Activated CD8-positive, alpha-beta memory T cell treated with anti-CD3 and anti-CD28 coated beads, Interleukin-2, amount 10 ng/mL, durations not matched to agents 7 days and 5 days (primary cell): ENCODE measurements at places on chromosomes 1 and 21. TPM values are rescaled to one million over a fixed set of nuclear protein-coding genes. Genes with fewer than 3 reads are reported as not detected.

Gene RASAL2
- total RNA-seq, result not detected

Gene HES3
- total RNA-seq, result not detected

Gene HSD3B1
- total RNA-seq, result not detected

Gene F13B
- total RNA-seq, result not detected

Gene SLFNL1
- total RNA-seq, result 0.12 TPM

Gene SNAP47
- total RNA-seq, result 35.3 TPM

Gene FMN2
- total RNA-seq, result not detected

GRCh38 chr1:187067160-187067559, 238.4 kb downstream of the PLA2G4A start:
- DNase-seq, result no peak

DNA sequence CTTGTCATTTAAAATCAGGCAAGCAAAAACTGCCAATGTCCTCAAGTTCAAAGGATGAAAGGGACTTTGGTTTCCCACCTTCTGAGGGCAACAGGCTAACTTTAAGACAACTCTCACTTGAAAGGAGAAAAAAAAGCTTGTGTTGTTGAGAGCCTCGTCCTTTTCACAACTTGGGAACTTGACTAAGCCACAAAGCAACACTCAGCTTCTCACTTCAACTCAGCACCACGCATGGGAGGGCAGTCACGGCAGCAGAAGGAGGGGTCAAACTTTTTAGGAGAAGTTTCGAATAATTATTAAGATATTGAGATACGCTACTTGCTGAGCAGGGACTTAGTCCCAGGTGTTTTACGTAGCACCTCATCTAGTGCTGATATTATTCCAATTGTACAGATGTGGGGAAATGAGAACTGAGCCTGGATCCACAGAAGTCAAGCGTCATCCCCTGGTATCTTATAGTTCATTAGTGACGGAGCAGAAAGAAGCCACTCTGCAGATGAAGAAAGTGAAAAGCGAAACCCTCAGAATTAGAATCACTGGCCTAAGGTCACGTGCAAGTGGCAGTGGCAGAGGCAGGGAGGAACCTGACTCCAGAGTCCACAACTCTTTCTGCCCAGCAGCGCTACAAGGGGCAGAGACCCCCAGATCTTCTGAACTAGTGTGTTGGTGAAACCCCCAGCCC, 83.6 kb downstream of the JAK1 start:
- no peak for DNase-seq

- DNase-seq, result no peak
Observed at GRCh38 chr1:239538239-239538988, 152.0 kb downstream of the CHRM3 start.

DNA sequence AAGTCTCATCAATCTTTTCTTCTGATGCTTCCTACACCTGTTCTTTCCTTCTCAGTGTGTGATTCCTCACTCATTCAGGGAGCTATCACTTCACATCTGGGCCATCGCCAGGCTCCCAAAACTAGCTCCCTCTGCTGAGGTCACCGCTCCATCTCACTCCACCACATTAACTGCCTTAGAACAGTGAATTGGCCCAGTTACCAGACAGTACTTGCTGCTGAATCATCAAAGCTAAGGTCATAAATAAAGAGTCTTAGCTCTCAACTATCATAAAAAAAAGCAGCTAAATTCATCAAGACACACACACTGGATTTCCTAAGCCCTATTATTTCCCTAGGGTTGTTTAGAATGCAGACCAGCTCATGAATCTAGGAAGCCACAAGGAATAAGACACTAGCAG, 18.8 kb upstream of the SRM start:
- DNase-seq, result no peak

DNA sequence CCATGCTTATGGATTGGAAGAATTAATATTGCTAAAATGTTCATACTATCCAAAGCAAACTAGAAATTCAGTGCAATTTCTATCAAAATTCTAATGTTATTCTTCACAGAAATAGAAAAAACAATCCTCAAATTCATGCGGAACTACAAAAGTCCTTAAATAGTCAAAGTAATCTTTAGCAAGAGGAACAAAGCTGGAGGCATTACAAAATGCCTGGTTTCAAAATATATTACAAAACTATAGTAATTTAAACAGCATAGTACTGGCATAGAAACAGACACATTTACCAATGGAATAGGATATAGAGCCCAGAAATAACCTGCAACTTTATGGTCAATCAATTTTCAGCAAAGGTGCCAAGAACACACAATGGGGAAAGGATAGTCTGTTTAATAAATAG, 3.8 kb downstream of the CTSS start:
- DNase-seq, result no peak

DNA sequence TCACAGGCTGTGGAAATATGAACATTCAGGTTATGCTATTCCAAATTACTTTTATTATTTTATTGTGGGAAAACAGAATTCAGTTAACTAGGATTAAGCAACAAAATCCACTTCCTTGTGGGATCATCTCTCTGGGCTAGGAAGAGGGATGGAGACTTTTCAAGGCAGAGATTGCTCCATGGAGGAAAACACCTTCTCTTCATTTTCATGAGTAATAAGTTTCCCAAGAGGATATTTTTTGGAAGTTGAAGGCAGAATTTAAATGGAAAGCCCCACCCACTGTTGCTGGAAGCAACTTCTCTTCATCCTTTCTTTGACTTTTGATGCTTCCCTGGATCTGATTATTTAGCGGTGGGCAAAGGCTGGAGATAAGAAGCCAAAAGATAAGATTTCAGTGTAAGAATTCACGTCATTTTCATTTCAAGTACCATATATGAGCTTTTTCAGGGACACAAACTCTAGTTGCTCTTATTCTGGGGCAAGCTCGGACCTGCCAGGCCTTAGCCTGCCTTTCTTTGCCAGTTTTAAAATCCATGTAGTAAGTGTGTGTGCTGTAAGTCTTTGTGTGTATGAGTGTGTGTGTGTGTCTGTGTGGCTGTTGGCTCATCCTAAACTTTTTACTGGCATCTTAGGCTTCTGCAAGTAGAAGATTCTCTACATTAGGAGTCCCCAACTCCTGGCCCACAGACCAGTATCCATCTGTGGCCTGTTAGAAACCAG, 11.7 kb upstream of the IL24 start:
- DNase-seq, result no peak

DNA sequence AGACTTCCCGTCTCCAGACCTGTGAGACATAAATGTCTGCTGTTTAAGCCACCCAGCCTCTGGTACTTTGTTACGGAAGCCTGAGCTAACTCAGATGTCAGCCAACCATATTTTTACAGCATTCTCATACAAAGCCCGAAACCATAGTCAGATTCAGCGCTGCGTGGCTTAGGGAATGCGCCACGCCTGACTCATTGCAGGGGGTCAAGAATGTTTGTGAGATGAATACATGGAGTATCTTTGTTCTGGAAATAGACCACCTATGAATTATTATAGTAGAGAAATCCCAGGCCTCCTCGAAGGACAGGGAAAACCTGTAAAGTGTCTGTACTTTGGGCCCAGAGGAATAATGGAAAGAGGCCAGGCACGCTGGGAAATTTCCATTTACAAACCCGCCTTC, 434.8 kb downstream of the CAMTA1 start:
- no peak for DNase-seq

- no peak for DNase-seq
Observed at GRCh38 chr21:34697826-34698225, 29.0 kb downstream of the CLIC6 start.

GRCh38 chr21:34126269-34126668, 52.9 kb downstream of the MRPS6 start:
- DNase-seq, result no peak

GRCh38 chr1:177487481-177487880, 316.7 kb downstream of the BRINP2 start:
- no peak for DNase-seq

- DNase-seq, result no peak
Observed at GRCh38 chr1:178976541-178976940, 49.2 kb upstream of the FAM20B start.

DNA sequence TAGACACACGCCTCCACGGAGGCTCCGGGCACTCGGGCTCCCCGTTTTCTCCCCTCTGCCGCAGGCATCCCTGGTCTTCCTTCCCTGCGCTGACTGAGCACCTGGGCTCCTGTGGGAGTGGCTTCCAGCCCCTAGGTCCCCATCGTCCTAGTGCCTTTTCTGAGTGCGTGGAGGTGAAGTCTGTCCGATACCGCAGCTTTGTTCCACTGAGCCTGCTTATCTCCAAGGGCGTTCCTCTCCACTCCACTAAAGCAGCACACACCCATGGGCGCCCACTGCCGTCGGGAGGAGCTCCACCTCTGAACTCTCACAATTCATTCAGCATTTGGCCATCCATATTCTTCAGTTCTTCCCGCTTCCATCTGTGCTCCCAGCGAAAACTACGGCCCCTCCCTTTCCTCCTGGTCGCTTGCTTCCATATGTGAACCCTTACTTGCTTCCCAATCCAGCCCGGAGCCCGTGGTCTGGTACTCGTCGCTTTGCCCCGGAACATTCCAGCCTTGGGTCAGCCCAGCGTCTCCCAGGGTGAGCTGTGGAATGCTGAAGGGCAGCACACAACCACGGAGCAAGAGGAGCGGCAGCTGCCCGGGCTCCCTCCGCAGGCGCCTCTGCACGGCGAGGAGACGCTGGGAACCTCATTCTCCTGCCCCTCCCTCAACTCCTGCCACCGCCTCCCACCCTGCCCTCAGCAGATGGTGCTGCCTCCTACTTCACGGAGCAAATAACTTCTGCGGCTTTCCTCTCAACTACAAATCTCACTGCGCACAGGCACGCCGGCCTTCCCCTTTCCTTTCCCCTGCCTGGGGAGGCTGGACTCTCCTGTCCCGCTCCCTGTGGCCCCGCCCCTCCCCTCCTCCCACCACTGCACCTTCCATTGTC, 27.5 kb downstream of the ATP8B2 start:
- DNase-seq, result no peak

DNA sequence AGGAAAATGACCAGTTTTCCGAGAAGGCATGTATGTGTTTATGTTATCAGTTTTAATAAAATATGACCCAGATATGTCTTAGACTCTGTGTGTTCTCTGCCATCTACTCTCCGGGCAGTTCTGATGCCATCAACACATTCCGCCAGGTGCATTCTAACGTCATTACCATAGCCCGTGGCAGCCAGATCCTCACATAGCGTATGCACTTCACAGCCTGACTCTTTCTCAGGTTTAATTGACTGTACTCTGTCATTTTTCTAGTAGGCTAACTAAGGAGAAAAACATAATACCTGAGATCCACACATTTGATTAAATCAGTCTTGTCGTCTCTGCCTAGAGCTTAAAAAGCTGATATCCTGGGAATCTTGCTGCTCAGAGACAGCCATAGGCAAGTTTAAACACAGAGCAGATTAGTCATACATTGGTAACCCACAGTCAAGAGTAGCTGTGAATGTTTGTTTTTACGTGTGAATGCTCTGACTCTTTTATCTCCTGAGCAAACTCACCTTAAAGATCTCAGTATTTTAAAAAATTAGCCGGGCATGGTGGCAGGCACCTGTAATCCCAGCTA, 175.9 kb downstream of the GREM2 start:
- no peak for DNase-seq

DNA sequence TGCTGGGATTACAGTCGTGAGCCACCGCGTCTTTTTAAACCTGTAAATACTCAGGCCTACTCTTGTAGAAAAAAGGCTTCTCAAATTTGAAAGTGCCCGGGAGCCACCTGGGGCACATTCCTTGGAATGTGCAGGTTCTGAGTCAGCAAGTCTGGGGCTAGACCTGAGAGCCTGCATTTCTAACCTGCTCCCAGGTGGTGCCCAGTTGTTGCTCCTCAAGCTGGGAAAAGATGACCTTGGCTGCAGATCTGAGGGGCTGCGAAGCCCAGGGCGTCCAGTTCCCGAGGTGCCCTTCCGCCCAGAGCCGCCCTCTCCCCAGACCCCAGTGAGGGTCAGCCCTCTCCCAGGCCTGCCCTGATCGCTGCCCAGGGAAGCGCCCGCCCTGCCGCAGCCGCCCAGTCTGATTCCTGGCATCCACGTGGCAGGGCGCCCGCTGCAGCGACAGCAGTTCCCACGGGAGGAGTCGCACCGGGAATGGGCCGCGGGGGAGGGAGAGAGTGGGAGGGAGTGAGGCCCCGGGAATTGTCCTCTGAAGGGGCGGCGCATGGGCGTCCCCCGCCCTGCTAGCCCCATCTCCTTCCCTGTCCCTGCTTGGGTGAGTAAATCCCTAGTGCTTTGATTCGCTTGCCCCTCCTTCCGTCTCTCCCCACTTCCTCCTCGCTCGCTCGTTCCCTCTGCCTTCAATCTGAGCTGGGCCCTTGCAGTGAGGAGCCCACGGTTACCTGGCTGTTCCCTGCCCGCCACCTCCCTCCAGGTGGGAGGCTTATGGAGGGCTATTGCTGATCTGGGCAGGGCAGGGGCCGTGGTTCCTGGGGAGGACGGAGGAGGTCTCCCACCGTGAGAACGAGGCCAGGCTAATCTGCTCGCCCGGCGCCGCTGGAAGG, 18.8 kb upstream of the TENT5B start:
- no peak for DNase-seq

- no peak for DNase-seq
Observed at GRCh38 chr1:118842452-118843201, 145.5 kb downstream of the TBX15 start.

DNA sequence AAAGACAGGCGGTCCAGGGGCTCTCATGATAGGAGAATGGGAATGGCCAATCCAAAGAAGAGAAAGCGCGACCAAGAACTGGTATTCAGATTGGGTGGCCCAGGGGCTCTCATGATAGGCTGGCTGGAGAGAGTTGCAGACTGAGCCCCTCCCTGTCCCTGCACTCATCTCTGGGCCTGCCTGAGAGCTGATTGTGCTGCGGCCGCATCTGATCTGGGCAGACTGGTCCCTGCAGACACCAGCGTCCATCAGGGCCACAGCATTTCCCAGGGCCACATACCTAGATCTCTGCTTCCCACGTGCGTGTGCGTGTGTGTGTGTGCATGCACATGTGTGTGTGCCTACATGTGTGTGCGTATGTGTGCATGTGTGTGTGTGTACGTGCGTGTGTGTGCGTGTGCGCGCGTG, 30.4 kb upstream of the MAN1C1 start:
- no peak for DNase-seq

DNA sequence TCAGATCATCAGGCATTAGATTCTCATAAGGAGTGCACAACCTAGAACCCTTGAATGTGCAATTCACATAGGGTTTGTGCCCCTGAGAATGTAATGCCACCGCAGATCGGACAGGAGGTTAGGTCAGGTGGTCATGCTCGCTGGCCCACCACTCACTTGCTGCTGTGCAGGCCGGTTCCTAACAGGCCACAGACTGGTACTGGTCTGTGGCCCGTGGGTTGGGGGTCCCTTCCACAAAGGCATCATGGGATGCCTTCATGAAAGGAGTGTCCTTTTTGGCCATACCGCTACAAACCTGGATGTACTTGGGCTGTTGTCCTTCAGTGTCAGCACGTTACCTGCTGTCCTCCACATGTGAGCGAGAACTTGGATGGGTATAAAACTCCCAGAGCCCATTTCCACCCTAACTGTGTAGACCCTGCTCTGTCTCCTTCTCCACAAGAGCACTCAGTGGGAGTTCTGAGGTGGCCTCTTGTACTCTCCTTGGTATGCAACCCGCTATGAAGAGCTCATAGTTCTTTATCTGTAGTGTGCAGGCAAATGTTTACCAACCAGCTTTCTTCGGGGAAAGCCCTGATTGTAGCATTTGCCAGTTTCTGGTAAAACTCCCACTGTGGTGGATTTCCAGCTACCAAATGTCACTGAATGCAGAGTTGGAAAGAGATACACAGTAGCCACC, 41.7 kb upstream of the SLC19A1 start:
- no peak for DNase-seq
